ENCODE measurements at places on chromosomes 3 and 15.

DNA sequence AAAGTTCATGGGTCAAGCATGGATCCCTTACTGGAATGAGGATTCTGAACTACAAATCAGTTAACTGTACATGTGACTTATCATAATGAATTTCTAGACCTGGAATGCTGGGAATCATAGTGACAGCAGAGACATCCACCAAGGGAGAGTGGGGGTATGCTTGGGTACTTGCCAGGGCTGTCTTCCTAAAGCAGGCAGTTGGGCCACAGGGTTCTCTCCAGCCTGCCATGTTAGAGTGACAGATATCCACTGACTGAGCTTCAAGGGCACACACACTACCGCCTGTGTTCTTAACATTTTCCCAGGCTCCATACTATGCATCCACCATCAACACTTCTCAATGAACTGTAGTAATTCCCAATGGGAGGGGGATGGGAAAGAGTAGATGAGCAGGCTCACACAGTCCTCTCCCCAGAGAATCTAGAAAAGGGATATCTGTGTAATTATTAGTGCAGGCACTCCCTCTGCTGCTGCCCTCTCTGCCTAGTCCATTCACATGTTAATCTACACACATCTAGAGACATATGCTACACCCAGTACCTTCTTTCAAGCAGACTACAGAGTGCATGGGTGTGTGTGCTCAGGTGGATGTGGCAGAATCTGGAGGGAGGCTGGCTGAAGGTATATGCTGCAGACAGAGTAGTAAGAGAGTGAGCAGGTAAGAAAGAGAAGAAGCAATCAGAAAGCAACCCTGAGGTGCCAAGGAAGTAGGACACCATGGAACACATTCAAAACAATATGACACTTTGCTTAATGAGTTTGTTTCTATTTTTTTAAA lies 3.7 kb downstream of the FSTL1 start:
- DNase-seq = no peak

DNA sequence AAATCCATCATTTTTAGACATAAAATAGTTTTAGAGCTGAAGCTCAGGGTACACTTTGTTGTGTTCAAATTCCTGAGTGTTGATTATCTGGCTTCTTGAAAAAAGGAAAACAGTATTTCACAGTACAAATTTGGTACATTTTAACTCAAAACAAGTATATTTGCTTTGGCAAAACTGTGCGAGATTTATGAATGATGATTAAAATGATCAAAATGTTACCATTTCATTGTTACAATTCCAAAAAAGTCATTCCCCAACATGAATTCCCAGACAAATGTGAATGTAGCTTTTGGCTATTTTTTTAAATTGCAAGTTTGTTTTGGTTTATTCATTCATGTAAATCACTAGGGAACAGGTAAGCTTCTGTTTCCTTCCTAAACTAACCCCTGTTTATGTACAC lies 347.4 kb upstream of the DCBLD2 start:
- no peak for DNase-seq

GRCh38 chr15:65182538-65182937 lies 2.6 kb downstream of the CLPX start:
- no peak for DNase-seq

DNA sequence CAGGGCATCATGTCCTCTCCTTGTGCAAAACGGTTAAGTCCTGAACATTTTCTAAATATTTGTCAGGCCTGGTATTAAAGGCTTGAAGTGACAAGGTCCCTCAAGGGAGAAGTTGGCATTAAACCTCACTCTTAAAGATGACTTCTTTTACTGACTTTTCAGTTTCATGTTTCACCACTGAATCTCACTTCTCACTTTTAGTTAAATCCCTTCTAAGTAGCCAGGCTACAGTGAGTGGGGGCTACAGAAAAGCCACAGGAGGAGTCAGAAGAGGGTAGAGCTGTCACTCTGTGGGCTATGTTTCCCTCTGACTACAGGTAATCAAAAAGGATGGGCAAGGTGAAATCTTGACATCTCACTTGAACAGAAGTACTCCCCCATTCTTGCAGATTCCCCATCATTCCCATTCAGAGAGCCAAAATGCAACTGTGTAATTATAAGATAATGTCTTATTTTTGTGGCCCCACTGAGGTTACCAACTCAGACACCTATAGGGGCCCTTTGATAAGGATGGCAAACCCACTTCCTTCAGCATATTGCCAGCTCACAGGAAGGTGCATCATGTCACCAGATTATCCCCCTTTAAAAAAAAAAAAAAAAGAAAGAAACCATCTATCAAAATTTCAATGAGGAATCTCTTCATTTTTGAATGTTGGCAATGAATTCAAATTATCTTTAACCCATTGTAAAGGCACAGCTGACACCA lies 790.1 kb upstream of the CFAP20DC start:
- no peak for DNase-seq

DNA sequence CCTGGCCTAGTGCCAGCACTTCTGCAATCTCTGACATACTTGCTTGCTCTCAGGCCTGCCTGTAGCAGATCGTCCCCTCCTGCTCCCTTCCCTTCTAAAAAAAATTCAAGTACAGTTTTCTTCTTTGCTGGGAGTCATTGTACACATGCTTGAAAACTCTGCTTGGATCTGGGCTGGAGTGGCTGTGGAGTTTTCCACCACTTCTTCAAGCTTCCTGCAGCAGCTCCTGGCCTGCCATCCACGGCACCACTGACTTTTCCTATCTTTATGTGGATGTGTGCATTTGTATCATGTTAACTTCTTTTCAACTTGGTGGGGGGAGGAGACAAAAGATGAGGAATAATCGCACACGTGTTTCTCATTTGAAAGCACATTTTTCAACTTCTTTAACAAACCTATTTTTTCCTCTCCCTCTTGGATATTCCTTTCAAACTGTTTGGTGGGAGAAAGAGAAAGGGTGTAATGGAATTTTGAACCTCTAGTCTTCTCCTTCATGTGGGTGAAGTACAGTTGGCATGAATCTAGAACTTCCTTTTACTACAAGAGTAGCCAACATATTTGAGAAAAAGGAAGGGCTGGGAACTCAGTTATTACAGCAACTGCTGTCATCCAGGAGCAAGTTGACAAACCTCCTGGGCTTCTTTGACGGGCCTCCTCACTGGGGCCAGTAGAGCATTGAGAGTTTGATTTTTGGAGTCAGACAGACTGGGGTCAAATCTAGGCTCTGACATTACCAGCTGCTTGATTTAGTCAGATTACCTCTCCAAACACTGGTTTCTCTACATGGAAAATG lies 61.2 kb upstream of the LRTM1 start:
- no peak for DNase-seq

- DNase-seq = no peak
These were observed 18.2 kb downstream of the PLOD2 start for GRCh38 chr3:146142757-146143156.

GRCh38 chr15:55118344-55118870 lies 78.3 kb downstream of the RSL24D1 start:
- DNase-seq = no peak

- DNase-seq = no peak
These were observed 391.7 kb downstream of the EDEM1 start for GRCh38 chr3:5579139-5579602.

GRCh38 chr3:168996622-168997021 lies 666.9 kb downstream of the MECOM start:
- no peak for DNase-seq

DNA sequence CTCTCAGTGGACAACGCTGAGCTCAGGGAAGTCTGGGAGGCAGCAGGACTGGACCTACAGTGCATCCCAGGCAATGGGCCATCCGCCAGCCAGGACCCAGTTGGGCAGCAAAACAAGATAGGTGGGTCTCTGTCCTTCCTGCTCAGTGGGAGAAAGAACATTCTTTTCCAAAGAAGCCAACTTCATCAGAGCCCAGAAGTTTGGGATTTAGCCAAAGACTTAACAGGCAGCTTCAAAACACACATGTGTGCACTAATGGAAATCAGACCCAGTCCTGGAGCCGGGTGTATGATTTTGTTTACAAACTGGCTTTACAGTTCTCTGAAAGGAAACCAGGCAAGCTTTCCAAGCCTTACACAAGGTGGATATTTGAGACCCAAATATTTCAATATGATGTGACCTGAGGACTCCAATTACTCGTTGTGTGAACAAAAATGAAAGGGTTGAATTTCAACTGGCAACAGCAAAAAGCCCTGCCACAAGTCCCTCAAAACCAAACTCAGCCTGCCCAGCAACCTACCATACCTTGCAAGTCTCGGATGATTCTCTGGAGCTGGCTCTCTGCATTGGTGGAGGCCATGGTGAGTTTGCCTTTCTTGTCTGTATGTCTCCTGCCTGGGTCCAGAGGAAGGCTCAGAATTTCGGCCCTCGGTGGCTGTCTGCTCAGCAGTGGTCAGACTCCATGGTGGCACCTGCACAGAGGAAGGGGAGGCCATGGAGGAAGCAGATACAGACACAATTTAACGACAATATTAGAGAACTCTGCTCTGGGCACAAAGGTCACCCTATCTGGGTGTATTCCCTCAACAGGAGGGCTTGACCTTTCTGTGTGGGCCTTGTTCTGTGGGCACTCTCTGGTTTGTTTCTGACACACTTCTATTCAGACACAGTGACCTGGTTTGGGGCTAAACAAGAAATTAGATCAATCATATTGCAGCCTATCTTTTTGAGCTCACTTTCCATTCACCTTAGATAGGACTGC lies 11.0 kb downstream of the FYCO1 start:
- no peak for DNase-seq

- DNase-seq = no peak
These were observed 35.9 kb upstream of the BNC1 start for GRCh38 chr15:83320404-83320803.

DNA sequence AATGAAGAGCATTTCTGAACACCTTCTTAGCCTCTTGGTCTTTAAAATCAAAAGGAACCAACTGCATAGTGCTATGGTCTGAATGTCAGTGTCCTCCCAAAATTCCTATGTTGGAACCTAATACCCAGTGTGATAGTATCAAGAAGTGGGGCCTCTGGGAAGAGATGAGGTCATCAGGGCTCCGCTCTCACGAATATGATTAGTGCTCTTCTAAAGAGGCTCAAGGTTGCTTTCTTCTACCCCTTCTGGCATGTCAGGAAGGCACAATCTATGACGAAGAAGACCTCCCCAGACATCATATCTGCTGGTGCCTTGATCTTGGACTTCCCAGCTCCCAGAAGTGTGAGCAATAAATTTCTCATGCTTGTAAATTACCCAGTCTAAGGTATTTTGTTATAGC lies 209.5 kb downstream of the MAGI1 start:
- DNase-seq = no peak

- no peak for DNase-seq
These were observed 41.7 kb upstream of the SMAD3 start for GRCh38 chr15:67023517-67024313.

- no peak for DNase-seq
These were observed 8.5 kb downstream of the TRAT1 start for GRCh38 chr3:108830991-108831614.

- no peak for DNase-seq
These were observed 64.2 kb downstream of the WWTR1 start for GRCh38 chr3:149593418-149594160.

DNA sequence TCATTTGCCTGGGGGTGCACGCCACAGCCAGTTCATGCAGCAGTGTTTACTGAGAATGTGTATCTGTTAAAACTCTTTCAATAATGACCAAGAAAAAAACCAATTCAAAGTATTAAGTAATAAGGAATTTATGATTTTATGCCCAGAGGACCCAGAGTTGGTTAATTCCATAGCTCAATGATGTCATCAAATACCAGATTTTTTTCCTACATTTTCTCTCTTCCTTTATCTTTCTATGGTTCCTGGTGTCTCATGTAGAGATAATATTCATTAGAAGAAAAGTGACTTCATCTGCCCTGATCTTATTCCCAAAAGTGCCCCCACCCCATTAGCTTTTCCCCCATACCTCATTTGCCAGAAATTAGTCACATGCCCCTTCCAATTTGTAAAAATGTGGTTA lies 44.6 kb upstream of the LMCD1 start:
- DNase-seq = no peak

- peak; percentile 57 for DNase-seq
These were observed 64.8 kb downstream of the SPSB4 start for GRCh38 chr3:141115789-141116541.

DNA sequence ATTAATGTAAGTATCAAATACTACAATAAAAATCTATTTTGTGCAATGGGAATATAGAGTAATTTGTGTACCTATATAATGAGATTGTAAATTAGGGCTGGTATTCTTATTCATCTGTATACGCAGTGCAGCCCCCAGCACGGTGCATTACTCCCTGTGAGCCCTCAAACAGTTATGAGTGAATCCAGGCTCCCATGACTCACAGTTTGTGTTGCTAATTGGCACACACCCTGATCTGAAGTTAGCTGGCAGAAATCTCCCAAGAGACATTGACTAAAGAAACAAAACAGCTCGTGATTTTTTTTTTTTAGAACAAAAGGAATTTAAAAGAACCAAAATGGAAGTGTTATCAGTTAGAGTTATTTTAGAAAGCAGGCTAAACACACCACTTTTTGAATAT lies 15.7 kb downstream of the GK5 start:
- DNase-seq = no peak

GRCh38 chr15:75233504-75234190 lies 24.5 kb upstream of the GOLGA6C start:
- peak; percentile 51 for DNase-seq

DNA sequence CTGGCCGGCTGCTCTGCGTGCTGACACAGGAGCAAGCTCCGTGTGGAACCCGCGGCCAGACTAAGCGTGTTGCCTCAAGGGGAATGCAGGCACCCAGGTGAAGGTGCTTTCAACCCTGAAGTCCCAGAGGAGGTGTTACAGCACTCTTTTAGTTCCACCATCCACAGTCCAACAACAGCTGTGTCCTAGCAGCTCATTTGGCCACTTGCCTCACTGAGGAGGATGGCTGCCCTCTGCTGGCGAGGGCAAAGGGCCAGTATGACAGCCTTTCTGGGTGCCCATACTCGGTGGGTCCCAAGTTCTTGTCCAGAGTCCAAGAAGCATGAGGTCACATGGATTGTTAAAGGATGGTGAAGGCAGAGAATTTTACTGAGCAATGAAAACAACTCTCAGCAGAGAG lies 87.8 kb downstream of the C3orf85 start:
- no peak for DNase-seq

DNA sequence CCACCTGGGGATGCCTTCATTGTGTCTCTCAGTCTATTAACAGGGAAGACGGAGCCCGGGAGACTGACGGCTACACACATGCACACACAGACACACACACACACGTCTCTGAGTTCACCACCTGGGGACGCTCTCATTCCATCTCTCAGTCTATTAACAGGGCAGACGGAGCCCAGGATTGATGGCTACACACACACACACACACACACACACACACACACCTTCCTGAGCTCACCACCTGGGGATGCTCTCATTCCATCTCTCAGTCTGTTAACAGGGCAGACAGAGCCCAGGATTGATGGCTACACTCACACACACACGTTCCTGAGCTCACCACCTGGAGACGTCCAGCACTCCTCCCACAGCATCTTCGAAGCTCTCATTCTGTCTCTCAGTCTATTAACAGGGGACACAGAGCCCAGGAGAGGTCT lies 143.9 kb downstream of the OR4M2 start:
- DNase-seq = peak; percentile 63

- no peak for DNase-seq
These were observed 53.3 kb upstream of the CCR4 start for GRCh38 chr3:32897981-32898623.

- peak; percentile 63 for DNase-seq
These were observed 531.9 kb downstream of the AGBL1 start for GRCh38 chr15:86611417-86612040.

Data from activated effector memory CD4-positive, alpha-beta T cell treated with anti-CD3 and anti-CD28 coated beads, Interleukin-2, amount 50 U/mL, for 16 hours (primary cell).